ENCODE measurements at places on chromosomes 16 and 17. TPM values are rescaled to one million over a fixed set of nuclear protein-coding genes. Genes with fewer than 3 reads are reported as not detected.
A peak's percentile ranks its signal among the peaks of the same experiment; 100 is the strongest.

Gene ZFPM1
- total RNA-seq, result 1.4 TPM

DNA sequence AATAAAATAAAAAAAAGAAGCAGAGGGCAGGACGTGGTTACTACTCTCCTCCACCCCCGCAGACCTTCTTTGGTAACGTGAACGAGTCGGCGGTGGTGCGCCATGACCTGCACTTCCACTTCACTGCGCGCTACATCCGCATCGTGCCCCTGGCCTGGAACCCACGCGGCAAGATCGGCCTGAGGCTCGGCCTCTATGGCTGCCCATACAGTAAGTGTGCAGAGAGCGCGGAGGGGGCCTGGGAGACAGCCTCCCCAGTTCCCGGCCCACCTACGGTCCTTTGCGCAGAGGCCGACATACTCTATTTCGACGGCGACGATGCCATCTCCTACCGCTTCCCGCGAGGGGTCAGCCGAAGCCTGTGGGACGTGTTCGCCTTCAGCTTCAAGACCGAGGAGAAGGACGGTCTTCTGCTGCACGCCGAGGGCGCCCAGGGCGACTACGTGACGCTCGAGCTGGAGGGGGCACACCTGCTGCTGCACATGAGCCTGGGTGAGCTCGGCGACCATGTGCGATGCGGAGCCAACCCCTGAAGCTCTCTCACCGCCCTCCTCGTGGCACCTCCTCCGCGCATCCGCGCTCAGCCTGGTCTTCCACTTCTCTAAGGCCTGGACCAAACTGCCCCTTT lies 2.7 kb downstream of the CNTNAP1 start:
- no peak for DNase-seq

Gene OR4D1
- total RNA-seq, result not detected

GRCh38 chr17:10032118-10032852 lies 127.2 kb upstream of the RCVRN start:
- no peak for DNase-seq

- no peak for DNase-seq
These were observed 1.1 kb upstream of the DLX3 start for GRCh38 chr17:49996121-49996494.

Gene ATXN7L3
- total RNA-seq, result 44.3 TPM

DNA sequence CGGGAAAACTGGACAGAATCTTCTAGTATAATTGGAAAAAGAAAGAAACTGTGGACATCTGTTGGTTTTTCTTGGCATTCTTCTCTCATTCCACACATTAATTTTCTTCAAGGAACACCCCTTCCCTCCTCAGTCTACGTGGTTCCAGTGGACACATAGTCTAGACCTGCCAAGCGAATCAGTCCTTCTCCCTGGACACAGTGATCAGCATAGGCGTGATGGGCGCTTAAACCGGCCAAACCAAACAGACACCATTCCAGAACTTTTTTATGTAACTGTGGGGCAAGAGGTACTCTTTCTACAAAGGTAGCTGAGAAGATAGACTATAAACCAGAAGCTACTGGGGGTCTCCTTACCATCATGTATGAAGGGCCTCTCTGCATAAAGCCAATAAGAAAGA lies 121.8 kb upstream of the COX10 start:
- no peak for DNase-seq

DNA sequence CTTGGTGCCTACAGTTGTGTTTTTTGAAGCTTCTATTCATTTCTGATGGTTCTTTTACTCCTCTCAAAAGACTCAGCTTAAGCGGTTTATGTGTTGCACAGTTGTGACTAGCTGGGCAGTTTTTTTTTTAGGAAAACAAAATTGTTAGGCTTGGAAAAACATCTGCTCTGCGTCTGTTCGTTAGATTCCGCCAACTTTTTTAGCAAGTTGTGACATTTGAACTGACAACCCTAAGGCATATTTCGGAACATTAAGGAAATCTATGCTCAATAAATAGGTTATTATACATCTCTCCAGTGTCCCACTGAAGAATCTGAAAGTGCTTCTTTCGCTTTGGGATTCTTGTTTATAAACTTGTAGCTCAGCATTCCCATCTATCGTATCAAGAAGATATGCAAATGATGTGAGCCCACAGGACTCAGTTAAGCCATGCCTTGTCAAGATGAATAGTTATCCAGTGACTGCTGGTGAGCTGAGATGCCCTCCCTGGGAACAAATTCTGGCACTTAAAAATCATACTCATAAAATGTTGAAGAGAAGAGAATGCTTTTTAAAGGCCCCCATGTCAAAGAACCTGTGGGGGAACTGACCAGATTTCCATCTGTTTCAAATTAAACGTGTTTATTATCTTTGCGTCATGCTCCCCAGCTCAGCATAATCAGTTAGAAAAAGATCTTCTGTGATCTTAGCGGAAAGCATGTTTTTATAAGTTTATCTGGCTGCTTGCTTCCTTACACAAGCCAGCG lies 109.0 kb upstream of the FAM20A start:
- DNase-seq, result peak; percentile 8

- DNase-seq, result no peak
These were observed 1.3 kb downstream of the SALL1 start for GRCh38 chr16:51149721-51150164.

- no peak for DNase-seq
These were observed 19.3 kb downstream of the TENT4B start for GRCh38 chr16:50172195-50172922.

Gene CACNG1
- total RNA-seq, result not detected

GRCh38 chr16:66605979-66606751 lies 1.7 kb downstream of the CMTM3 start:
- peak; percentile 49 for DNase-seq

GRCh38 chr17:27402943-27403342 lies 53.3 kb upstream of the KSR1 start:
- no peak for DNase-seq

DNA sequence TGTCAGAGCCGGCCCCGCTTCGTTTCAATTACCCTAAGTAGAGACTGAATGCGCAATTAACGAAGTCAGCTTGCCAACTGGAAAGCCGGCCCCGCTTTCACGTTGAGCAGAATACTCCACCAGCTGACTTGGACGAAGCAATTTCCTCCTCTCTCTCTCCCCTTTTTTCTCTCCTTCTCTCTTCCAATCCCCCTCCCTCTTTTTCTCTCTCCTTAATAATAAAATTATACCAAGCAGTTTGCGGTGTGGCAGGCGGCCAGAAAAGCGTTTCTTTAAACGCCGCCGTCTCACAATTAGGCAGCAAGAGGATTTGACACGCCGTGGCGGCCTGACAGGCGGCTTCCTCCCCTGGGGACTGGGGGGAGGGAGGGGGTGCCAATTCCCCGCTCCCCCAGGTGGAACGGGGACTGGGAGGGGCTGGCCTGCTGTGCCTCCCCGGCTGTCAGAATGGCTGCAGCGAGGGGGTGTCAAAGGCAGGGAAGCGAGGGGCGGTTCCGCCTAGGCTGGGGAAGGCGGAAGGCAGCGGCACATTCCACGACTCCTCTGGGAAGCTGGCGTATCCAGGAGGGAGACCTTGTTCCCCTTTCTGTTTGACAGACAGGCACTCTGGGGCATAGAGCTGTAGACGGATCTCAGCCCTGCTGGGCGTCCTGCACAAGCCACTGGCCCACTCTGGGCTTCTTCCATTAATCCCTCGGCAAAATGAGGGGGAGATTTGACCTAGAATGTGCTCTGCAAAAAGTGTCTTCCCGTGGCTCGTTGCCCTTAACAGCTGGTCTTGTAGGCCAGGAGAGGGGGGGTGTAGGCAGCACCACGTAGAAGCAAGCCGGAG lies 52.7 kb downstream of the SREBF1 start:
- DNase-seq, result no peak

Gene KRT31
- not detected for total RNA-seq

GRCh38 chr17:68657576-68657975 lies 56.4 kb upstream of the FAM20A start:
- DNase-seq, result no peak

DNA sequence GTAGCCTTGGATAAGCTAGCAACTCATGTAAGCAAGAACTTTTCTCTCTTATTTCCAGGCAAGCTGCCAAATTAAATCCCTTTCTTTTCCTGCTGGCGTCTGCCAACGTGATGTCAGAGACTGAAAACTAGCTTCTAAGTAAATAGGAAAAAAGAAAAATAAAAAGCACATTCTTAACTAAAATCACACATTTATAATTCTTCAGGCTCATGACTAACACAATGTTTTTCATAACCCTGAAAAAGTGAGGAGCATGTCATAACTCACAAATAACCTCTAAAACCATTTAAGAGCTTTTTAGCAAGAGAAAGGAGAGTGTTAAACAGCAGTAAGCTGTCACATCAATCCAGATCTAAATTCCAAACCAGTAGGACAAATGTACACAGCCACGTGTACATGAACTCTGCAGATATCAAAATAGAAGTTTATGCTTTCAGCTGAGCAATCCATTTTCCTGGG lies 110.0 kb downstream of the N4BP1 start:
- peak; percentile 69 for DNase-seq

Gene SNAI3
- total RNA-seq, result not detected

DNA sequence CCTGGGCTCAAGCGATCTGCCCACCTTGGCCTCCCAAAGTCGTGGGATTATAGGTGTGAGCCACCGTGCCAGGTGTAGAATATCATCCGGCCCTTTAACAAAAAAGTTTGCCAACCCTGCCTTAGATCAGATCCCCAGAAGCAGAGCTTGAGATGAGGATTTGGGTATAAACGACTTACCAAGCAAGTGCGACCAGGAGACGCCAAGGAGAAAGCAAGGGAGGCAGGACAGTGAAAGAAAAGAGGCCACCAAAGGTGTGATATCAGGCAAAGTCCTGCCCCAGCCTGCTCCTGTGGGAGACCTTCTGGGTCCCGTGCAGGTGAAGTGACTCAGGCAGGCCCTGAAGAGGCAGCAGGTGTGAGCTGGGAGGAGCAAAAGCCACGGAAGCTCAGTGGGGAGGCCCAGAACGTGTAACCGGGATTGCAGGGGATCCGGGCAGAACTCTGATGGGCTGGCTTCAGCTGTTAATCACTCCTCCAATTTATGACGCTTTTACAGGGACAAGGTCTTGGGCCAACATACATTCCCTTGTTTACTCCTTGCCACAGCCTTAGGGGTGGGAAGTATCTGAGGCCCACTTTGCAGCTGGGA lies 14.1 kb upstream of the CALB2 start:
- no peak for DNase-seq

- DNase-seq, result no peak
These were observed 19.4 kb downstream of the NOL11 start for GRCh38 chr17:67737145-67737544.

- peak; percentile 55 for DNase-seq
These were observed 19.6 kb upstream of the P2RX1 start for GRCh38 chr17:3935825-3936355.

DNA sequence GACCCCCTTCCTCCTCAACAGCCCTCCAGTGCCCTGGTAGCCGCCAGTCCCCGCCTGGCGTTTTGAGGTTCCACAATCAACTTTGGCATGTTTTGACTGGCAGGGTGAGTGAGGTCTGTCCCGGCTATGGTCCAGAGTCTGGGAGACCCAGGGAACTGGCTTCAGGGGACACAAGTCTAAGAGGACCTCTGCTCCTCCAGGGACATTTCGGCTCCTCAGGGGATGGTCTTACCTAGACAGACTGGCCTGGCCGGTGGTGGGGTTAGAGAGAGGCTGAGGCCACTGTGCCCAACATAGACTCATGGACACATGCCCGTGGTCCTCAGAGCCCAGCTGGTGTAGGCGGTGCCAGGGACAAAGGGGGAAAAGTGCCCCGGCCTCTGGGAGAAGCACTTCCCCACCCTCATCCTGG lies 2.2 kb downstream of the TMC8 start:
- DNase-seq, result no peak

DNA sequence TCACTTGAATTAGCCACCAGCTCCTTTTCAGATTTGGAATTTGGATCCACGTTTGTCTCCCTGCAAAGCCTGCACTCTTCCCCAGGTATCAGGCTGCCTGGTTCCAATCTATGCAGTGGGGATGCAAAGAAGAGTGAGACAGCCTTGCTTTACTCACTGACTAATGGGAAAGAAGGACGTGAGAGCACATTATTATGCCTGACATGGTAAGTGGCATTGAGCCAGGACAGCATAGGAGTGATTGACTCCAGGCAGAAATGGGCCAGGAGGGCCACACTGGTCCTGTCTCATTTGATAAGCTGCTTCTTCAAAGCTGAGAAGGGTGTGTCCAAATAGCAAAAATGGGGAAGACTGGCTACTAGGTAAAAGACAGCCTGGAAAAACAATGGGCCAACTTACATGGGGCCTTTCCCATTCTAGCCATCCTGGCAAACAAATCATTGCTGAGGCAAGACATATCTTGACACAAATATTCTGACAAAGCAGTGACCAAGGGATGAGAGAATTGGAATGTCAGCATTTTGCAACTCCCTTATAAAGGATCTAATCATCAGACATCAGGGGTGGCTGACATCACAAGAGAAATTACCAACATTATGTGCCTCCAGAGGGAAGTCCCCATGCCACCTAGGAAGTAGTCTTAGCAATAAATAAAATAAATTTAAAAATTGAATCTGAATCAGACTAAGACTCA lies 38.6 kb downstream of the CDH11 start:
- no peak for DNase-seq

DNA sequence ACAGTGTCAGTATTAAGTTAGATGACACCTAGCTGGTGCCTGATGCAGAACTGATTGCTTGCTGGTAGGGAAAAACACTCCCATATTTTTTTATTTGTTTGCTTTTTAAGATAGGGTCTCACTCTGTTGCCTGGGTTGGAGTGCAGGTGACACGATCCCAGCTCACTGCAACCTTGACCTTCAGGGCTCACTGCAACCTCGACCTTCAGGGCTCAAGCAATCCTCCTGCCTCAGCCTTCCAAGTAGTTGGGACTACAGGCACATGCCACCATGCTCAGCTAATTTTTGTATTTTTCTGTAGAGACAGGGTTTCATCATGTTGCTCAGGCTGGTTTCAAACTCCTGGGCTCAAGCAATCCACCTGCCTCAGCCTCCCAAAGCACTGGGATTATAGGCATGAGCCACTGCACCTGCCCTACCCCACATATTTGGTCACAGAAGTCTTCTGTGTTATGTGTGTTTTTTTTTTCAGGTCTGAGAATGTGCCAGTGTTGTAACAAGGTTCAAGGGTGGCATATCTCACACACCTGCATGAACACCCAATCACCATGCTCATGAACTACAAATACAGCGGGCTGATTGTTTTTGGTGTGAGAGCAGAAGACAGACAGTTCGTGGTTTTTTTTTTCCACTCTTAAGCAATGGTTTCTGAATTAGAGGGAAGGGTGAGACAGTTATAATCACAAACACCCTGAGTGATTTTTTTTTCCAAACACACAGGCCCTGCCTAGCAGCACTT lies 22.8 kb downstream of the SPAG9 start:
- DNase-seq, result no peak

DNA sequence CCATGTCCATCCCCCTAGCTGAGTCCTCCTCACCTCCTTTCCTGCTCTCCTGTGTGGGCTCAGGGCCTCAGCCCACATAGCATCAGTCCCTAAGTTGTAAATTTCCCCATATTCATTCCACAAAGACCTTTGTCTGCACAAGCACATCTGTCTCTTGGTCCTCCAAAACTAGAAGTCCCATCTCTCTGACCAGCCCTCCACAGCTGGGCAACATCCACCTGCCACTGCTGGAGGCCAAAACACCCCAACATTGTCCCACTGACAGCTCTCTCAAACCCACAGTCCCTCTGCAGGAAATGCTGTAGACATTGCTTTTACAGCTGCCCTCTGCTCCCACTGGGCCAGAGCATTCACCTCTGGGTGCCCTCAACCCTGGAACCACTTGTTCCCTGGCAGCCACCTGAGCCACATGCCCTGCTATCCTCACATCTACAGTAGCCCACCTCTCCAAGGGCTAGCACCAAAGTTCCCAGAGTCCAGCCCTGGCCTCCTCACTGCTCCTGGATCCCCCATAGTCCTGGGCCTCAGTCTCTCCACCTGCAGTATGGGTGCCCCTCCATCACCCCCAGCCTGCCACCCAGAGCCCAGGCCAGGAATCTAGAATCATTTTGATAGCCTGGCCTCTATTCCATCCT lies 1722.7 kb downstream of the TP53TG3F start:
- DNase-seq, result no peak

Measured in A172 (cell line).